ENCODE measurements at places on chromosomes 5 and 9.

DNA sequence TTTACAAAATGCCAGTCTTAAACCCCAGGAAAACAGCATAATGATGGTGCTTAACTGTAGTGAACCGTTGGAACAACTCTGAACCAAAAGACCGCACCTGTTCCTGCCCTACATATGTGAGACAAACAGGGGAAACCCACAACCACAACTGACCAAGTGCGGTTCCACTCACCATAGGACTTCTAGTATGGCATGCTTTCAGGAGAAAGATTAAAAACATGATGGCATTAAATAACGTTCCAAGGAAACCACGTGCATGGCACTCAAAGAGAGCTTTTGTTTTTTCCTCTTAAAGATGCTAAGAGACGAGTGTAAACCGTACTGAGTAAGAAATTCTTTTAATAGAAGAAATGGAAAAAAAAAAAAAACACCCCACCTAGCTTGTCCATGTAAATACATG is 119.8 kb downstream of the SSBP2 start:
- DNase-seq, result no peak

- no peak for DNase-seq
Measured at GRCh38 chr5:13661272-13661671, 283.2 kb downstream of the DNAH5 start.

- no peak for DNase-seq
Measured at GRCh38 chr9:132614324-132614723, 31.9 kb downstream of the BARHL1 start.

DNA sequence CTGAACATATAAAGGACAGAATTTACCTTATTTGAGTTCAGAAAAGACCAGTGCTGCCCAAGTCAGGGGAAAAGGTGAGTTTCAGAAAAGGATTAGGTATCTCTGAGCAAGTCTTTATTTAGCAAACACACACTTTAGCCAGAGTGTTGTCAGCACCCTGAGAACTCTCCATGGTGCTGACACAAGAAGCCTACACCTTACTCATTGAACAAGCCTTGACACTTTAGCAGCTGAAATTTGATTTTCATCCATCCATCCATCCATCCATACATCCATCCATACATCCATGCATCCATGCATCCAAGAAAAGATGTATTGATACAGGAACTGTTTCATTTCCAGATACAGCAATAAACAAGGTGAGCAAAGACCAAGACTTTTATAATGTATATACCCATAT is 311.2 kb downstream of the TRIM32 start:
- DNase-seq, result no peak

- DNase-seq, result no peak
Measured at GRCh38 chr5:173198049-173198448, 37.0 kb downstream of the NKX2-5 start.

DNA sequence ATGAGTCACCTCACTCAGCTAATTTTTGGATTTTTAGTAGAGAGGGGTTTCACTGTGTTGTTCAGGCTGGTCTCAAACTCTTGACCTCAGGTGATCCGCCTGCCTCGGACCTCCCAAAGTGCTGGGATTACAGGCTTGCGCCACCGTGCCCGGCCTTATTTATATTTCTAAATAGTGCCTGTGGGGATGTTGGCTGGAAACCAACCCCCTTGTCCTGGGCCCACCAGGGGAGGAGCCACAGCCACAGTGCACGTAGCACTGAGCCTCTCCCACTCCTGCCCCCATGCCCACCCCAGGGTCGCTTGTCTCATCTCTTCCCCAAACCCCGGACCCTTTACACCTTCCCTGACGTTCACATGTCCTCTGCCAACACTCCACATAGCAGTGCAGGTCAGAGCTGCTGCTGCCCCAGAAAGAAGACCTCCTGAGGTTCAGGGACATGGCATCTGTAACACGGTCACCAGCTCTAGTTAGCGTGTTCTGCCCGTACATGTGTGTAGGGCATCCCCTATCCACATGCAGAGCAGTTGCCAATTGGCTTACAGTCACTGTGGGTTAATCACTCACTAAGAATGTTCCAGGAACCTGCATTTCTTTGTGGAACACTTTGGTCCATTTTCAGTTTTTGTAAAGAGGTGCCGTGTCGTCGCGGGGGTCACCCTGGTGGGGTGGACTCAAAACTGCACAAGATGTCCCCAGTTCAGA is 10.2 kb upstream of the MRPS2 start:
- no peak for DNase-seq

- DNase-seq, result no peak
Measured at GRCh38 chr5:54024466-54024865, 285.9 kb downstream of the ARL15 start.

GRCh38 chr9:127388856-127389238 is 8.1 kb upstream of the SLC2A8 start:
- no peak for DNase-seq
